ENCODE measurements at places on chromosomes 4 and X.

DNA sequence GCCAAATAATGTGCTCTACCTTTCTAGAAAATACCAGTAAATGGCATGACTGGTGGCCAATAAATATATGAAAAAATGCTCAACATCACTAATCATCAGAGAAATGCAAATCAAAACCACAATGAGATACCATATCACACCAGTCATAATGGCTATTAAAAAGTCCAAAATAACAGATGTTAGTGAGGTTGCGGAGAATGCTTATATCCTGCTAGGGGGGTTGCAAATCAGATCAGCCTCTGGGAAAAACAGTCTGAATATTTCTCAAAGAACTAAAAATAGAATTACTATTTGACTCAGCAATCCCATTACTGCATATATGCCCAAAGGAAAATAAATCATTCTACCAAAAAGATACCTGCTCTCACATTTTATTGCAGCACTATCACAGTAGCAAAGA is 115.1 kb downstream of the RASGEF1B start:
- no peak for DNase-seq

DNA sequence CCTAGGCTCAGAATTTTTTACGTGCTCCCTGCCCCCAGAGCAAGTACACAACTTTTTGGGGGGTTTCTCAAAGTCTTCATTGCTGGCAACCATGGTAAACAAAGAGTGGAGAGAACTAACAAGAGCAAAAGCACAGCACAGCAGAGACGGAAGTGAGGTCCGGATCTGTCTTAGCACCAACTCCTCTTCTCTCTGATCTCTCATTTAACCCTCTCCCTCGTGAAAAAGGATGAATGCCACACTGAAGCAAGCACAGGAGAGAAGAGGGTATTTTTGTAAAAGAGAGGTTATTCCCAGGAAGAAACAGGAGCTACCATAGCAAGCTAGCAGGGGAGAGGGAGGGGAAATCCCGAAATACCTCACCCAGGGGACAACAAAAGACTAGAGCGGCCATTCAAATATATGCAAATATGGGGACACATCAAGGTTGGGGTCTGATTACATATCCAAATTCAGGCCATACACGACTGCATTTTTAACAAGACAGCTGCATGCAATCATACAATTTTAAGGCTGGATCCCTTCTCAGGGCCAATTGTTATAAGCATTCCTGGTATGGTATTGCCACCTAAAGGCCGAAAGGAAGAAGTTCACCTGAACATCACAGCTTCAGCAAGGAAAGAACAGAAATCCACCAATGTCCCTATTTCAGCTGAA is 46.6 kb downstream of the CD40LG start:
- no peak for DNase-seq

GRCh38 chr4:9999956-10000561 is 21.2 kb downstream of the SLC2A9 start:
- no peak for DNase-seq

- no peak for DNase-seq
Observed at GRCh38 chr4:159216834-159217233, 114.0 kb downstream of the RAPGEF2 start.

DNA sequence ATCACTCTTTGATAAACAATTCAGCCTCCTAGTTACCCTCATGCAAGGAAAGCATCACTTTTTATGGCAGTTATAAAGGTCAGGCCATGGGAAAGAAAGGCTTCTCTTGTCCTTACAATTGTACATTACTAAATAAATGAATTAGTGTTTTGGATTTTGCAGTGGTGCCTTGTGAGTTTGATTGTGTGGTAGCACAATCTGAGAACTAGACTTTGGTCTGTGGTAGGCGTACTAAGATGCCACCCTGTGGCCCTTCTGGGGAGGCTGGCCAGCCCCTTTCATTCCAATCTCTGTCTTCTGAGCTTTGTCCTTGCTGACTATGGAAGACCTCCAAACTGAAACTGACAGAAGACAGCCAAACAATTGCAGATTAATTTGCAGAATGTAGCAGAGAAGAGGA is 14.6 kb upstream of the HNRNPD start:
- DNase-seq: no peak

GRCh38 chrX:143788265-143788664 is 67.7 kb upstream of the SPANXN2 start:
- DNase-seq: no peak

GRCh38 chrX:105865709-105866108 is 43.4 kb downstream of the NRK start:
- DNase-seq: no peak

GRCh38 chrX:38805432-38806389 is 4.5 kb downstream of the MID1IP1 start:
- DNase-seq: no peak

- DNase-seq: no peak
Observed at GRCh38 chr4:170089274-170089667, 485 bp downstream of the AADAT start.

DNA sequence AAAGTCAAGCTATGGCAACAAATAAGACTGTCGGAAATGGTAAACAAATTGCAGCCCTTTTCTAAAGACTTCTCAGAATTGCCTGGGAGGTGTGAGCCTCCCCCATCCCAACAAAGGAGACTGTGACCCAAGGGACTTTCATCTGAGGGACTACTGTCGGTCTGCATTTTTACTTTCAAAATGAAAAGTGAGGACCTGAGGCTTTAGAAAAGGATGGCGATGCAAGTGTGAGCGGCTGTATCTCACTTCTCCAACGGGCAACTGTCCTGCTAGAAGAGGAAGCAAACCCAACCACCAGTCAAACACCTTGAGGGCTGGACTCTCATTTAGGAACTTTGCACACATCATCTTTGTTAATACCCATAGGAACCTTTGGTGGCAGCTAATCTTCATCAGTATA is 62.6 kb upstream of the CLNK start:
- no peak for DNase-seq

- no peak for DNase-seq
Observed at GRCh38 chr4:24642981-24643547, 58.7 kb upstream of the DHX15 start.

- DNase-seq: no peak
Observed at GRCh38 chr4:2850966-2851798, 7.5 kb downstream of the ADD1 start.

DNA sequence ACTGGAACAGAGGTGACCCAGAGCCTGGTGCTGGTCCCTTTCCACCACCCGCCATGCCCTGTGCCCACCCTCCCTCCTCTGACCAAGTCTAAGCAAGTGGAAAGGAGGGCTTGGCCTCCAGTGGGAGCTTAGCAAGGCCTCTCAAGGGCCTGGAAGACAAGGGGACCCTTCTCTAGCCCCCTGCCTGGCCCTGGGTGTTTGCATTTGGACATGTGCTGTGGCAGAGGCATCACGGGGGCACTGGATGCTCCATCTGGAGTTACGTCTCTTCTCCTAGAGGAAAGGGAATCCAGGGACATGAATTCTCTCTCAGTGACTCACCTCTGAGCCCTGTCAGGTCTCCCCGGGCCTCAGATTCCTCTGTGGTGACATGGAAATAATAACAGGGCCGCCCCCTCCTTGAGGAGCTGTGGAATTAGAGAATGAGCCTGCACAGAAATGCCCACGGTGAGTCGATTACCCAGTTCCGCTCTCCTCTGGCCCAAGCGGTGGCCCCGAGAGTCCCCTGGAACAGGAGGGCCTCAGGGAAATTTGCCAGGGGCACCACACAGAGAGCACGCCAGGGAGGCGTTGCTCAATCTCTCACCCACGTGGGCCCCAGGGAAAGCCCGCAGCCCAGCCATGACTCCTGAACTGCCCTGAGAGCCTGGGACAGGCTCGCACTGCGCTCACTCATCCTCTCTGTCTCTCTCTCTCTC is 189.6 kb downstream of the BCOR start:
- no peak for DNase-seq

DNA sequence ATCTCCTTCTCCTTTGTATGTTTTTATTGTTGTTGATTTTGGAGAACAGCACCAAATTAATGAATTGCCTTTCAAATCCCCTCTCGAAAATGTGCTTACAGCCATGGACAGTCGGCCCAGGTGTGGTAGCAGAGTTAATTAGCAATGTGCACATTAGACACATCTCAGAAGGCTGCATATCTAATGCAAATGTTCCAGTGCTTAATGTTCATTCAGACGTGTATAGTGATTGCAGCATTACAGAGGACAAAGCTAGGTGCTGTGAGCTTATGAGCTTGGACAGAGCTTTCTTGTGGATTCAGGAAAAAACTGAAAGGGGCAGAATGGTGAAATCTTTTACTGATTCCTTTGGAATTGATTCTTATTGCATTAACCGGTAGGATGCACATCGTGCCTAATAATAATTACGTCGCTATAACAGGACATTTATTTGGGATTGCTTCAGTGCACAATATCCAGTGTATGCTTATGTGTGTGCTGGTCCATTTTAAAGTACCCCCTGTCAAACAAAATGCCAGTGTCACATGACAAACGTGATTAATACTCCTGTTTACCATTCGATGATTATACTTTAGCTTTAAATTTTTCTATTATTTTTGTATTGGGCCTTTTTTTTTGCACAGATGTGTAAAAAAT is 552.9 kb upstream of the EPHA5 start:
- DNase-seq: no peak

DNA sequence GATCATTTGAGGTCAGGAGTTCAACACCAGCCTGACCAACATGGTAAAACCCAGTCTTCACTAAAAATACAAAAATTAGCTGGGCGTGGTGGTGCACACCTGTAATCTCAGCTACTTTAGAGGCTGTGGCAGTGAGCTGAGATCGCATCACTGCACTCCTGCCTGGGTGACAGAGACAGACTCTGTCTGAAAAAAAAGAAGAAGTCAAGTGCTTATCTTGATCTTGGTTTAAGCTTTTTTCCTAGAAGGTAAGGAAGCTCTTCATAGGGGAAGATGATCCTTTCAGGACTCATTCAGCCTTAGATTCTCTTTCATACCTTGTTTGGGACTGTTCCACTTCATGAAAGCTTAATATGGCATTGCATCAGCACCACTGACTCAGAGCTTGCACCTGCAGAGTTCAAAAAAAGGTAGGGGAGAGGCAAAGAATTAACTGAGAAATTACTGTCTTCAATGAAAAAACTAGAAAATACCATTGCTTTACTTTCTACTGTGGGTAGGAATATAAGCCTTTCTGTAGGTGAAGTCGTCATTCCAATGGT is 70.8 kb upstream of the EPGN start:
- no peak for DNase-seq

DNA sequence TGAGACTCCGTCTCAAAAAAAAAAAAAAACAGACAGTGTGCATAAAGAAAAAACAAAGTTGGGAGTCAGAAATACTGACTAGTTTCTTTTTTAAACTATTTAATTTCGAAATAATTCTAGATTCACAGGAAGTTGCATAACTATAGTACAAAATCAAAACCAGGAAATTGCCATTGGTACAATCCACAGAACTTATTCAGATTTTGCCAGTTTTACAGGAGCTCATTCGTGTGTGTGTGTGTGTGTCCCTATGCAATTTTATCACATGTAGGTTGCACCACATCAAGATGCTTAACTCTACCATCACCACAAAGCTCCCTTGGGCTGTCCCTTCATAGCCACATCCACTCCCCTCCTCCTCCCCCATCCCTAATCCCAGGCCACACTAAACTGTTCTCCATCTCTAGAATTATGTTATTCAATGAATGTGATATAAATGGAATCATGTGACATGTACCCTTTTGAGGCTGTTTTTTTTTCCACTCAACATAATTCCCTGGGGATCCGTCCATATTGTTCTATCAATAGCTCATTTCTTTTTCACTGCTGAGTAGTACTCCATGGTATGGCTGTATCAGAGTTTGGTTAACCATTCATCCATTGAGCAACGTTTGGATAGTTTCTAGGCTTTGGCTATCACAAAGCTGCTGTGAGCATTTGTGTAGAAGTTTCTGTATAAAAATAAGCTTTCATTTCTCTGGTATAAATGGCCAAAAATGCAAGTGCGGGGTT is 16.3 kb upstream of the DDX3X start:
- DNase-seq: no peak

DNA sequence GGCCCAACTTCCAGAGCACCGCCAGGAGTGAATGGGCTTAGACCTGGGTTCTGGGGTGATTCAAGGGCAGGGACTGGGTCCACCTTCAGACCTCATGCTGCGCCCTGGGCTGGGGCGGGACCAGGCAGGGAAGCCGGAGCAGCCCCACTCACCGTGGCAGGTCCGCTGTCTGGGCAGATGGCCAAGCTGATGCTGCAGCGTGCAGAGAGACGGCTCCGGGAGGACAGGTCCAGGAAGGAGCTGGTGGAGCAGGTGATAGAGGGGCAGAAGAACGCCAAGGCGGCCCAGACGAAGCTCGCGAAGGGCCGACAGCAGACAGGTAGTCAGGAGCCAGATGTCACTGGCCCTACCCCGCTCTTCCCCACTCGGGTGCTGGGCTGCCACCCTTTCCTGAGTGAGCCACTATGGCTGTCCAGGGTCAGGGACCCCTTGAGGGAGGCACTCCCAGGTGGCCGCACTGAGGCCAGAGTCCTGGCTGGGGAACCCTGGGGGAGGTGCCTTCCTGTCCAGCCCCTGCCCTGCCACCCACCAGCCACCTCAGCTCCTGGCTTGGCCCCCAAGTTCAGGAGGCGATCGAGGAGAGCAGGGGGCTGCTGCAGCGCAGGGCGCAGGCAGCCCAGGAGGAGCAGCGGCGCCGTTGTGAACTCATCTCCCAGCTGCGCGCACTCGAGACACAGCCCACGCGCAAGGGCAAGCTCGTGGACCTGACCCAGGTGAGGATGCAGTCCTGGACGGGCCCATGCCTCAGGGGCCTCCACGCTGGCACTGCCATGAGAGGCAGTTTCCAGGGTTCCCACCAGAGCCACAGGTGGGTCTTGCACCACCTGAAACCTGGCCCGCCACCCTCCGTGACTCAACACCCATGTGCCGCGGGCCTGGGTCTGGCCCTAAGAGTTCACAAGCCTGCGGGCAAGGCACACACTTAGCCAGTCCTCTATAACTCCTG is 10.1 kb upstream of the RNF4 start:
- DNase-seq: no peak
